ENCODE measurements at places on chromosomes 6 and 20. TPM values are rescaled to one million over a fixed set of nuclear protein-coding genes. Genes with fewer than 3 reads are reported as not detected.
A peak's percentile ranks its signal among the peaks of the same experiment; 100 is the strongest.

The FAM83C gene
- not detected for total RNA-seq

The CALHM5 gene
- 6.8 TPM for total RNA-seq

The HFE gene
- total RNA-seq = 7.4 TPM

The HLA-DRB5 gene
- not detected for total RNA-seq

The TMEM74B gene
- not detected for total RNA-seq

GRCh38 chr6:92559003-92559402 lies 860.4 kb downstream of the EPHA7 start:
- DNase-seq = no peak

GRCh38 chr6:9984607-9985006 lies 430.3 kb downstream of the TFAP2A start:
- no peak for DNase-seq

DNA sequence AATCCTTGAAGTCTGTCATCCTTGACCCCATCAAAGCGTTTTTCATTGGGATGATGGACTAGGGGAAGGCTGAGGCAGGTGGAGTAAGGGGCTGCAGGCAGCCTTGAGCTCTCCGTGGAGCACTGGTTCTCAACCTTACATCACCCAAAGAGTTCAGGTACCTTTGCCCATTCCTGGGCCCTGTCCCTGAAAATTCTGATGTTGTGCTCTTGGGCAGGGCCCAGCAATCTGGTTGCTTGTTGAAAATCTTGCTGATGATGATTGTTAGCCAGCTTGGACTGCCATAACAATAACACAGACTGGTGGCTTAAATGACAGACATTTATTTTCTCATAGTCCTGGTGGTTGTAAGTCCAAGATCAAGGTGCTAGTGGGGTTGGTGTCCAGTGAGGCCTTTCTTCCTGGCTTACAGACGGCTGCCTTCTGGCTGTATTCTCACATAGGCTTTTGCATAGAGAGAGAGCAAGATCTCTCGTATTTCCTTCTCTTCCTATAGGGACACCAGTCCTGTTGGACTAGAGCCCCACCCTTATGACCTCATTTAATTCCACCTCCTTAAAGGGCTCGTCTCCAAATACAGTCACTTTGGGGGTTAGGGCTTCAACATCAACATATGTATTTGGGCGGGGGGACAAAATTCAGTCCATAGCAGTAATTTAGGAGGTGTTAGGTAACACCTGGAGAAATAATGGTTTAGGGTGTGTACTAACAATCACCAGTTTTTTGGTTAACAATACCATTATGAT lies 104.9 kb downstream of the PLEKHG1 start:
- DNase-seq = no peak

- DNase-seq = peak; percentile 85
Observed at GRCh38 chr6:105900125-105900937, 185.8 kb upstream of the PRDM1 start.

GRCh38 chr6:107488174-107488874 lies 1.6 kb upstream of the SOBP start:
- DNase-seq = no peak

GRCh38 chr6:117483645-117484016 lies 1.2 kb downstream of the DCBLD1 start:
- peak; percentile 48 for DNase-seq

GRCh38 chr6:155284775-155285174 lies 21.0 kb downstream of the CLDN20 start:
- DNase-seq = no peak

DNA sequence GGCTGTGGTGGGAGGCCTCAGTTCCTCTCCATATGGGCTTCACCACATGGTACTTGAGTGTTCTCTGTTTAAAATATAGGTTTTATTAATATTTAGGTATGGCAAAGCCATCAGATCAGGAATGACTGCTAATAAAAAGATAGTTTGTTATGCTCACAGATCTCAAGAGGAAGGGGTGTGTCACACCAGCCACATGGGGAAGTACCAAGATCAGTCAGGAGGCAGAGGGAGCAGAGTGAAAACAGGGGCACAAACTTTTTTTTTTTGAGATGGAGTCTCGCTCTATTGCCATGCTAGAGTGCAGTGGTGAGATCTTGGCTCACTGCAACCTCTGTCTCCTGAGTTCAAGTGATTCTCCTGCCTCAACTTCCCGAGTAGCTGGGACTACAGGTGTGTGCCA lies 92.1 kb upstream of the GCM1 start:
- DNase-seq = no peak

DNA sequence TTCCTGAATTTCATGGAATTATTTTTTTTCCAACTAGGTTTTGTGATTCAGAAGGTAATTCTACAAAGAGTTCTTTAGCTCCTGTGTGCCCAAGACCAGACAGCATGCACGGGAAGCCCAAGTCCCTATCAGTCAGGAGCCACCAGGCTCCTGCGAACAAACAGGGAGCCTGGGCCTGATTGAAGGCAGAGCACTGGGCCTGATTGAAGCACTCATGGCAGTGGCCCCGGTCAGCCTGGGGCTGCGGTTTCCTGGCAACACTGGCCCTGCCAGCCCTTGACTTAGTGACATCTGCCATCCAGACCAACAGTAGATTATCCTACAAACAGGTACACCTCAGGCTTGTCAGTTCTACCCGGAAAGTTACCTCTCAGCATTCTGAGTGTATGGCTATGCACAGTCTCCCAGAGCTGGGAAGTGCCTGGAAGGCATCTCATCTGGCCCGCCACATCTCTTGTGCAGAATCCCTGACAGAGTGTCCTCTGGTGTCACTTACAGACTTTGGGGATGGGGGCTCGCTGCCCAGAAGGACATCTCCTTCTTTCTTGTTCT lies 133.8 kb downstream of the VEGFA start:
- DNase-seq = no peak

GRCh38 chr6:157203312-157203744 lies 120.0 kb downstream of the TMEM242 start:
- DNase-seq = no peak

DNA sequence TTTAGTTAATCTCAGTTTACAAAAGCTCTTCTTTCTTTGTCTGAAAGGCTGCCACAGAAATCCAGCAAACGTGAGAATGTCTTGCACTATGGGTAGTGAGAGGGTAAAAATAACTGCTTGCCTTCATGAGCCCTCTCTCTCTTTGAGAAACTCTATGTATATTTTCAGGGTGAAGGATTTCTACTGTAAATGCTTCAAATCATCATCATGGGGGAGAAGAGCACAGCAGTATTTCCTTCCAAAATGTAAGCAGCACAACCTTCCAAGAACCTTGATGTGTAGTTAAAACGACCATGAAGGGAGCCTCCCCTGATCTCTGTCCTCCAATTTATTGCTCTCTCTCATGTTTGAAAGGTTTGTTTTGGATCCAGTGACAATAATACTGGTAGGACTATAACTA lies 141.3 kb upstream of the CENPW start:
- no peak for DNase-seq

DNA sequence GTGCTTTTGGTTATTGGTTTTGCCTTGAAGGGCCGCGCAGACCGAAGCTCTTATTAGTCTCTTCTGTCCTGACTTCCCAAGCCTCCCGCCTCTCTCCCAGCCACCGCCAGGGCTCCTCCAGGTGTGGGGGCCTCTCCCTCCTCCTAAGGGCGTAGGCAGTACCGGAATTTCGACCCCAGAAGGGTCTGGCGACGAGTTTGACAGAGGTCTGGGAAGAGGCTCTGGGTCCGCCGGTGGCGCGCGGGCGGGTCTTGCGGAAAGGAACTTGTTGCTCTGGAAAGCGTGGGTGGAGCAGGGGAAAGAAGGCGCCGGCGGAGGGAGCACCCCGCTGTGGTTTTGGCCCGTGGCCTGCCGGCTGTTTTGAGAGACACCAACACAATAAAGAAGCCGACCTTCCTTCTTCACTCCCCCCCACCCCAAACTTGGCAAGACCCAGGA lies 1.8 kb downstream of the PCSK2 start:
- DNase-seq = no peak

GRCh38 chr20:38270869-38271605 lies 10.5 kb upstream of the KIAA1755 start:
- DNase-seq = peak; percentile 99

DNA sequence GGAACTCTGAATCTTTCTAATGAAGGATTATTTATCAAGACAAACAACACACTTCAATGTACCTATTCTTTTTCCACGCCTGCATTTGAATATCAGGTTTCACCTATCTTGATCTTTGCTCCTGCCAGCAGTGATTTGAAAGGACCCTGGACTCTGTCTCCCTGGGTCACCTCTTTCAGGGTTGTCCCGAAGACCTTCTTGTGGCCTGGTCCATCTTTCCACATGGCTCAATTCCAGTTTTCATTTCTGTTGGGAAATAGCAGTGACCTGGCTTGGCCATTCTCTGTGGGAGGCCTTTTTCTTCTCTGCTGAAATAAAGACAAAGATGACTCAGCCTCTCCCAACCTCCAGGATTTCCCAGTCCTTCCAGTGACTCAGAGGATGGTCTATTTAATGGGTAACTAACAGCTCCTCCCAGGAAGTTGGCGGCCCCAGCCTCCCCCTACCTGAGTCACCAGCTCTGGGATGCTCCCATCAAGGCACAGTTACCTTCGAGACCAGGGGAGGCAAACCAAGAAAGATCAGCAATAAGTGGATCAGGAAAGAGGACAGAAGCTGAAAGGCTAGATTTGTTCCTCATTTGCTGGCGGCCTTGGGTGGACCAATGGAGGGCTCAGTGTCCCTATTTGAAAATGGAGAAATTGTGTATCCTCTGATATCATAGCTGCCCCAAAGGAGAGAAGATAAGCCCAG lies 120.2 kb upstream of the RNF24 start:
- peak; percentile 98 for DNase-seq

DNA sequence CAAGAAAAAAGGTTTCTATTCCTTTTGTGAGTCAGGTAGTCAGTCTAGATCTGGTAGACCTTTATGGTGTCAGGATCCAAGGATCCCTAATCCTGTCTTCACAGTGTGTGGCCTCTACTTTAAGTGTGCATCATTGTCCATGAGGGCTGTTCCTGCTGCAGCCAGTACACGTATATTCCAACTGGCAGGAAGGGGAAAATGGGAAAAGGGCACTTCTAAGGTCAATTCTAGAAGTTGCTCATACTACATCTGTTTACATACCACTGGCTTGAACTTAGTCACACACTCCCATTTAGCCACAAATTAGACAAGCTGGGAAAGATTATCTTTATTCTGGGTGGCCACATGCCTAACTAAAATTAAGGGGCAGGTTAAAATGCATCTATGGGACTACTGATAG lies 9.7 kb upstream of the MMS22L start:
- DNase-seq = no peak

- peak; percentile 54 for DNase-seq
Observed at GRCh38 chr6:117346142-117346930, 79.4 kb downstream of the ROS1 start.

GRCh38 chr6:54085047-54085446 lies 26.2 kb upstream of the MLIP start:
- DNase-seq = no peak

DNA sequence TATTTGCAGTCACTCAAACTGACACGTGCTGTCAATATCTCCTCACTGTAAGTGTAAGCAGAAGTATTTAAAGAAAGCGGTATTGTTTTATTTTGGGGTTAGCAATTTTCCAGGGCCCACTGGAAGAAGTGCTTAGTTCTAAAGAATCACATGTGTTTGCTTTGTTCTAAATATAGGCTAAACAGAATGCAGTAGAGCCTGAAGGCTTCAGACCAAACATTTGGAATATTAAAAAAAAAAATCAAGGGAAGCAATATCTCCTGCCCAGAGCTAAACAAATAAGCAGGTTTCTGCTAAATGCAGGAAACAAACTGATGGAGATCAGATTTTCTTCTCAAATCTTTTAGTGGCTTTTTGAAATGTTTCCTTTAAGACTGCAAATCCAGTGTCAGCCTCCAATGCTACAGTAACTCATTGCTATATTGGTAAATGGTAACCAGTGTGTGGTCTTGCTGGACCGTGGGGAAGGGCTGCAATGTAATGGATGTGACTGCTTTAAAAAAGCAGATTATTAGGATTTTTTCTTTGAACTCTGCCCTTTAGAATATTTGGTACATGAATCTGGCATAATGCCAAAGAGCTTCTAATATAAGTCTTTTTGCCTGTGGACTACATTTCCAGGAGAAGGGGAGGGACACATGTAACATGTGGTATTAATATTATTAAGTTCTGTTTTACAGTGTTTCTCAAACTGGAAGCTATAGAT lies 317.1 kb upstream of the FERMT1 start:
- peak; percentile 0 for DNase-seq

DNA sequence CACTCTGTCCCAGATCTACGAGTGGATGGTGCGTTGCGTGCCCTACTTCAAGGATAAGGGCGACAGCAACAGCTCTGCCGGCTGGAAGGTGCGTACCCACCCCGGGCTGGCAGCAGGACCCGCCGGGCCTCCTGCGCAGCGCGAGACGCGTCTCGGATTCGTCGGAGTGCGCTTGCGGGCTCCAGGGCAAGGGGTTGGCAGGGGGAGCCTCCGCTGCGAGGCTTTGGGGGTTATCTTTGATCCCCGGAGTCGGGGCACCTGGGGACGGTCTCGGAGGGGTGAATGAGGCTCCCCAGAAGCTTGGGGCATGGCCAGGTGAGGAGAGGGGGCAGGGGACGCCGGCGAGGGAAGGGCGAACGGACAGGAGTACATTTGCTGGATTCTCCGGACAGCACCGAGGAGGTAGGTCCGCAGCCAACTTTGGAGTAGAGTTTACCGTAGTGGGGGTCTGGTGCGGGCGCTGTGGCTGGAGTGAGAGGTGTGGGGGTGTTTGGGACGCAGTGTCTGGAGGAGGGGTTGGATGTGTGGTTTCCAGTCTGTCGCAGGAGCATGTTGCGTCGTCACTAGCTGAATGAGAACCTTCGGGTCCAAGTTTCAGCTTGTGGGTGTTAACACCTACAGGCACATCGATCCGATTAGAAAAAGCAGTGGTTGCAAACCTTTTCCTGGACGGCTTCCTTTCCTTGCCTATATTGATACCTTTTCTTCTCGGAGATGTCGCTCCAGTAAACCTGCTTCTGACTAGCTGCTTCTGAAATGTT lies 1.2 kb downstream of the FOXO3 start:
- no peak for DNase-seq

DNA sequence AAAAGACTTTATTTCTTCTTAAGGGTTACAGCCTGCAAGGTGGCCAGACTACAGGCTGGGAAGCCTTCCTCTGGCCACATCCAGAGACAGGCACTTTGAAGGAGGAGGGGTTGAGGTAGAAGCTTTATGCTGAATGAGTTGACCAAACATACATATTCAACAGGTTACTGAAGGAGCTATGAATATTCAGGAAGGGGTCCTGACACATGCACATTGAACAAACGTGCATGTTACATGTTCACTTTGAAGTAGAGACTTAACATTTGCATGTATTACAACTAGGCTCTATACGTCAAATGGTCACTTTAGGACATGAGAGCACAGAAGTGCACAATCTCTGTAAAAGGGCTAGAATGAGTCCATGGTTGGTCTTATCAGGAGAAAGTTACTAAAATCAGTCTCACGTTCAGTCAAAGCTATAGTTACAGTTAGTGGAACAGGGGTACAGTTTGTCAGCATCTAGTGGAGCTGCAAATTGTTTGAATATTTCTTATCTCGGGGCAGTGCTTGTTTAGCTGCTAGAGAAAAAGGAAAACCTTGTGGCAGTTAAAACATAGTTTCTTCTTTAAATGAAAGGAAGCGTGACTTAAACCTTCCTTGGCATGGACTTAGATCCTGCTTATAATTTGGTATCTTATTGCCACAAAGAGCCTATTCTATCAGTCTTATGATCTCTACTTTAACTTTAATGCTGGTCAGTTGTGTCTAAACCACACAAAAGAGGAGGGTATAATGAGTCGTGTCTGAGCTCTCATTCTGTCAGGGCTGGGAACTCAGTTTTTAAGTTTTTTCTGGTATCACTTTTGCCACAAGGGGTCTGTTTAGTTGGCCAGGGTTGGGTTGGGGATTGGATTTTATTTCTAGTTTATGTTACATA lies 4.6 kb upstream of the ZSCAN9 start:
- no peak for DNase-seq
